ENCODE measurements at places on chromosomes 6 and 20.

DNA sequence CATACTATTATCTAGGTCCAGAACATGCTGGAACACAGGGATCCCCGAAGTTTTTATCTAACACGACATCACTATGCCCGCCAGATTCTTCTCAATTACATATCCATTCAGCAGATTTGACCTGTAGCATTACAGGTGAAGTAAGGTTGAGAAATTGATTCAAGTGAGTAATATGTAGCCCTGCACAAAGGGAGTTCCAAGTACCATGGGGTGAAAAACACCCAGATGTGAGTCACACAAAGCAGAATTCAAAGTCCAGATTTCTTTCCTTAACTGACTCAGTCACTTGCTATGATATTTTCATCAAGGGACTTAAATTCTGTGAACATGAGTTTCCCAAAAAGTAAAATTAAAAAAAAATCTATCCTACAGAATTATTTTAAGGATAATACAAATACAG, 655.4 kb upstream of the PTCHD4 start:
- no peak for DNase-seq

DNA sequence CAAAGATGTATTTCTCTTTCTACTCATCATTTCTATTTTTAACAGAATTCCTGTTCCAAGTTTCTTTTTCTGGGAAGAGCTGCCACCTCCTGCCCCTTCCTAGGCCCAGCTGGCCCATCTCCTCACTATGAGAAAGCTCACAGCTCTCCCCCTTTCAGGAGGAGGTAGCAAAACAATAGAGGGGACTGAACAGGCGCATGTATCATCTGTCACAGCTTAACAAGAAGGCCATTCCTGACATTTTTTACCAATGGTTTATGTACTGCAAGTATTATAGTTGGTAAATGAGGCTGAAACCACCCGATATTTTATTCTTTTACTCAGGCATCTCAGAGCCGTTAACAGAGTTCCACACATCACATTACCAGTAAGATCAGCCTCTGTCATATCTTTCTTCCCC, 103.7 kb upstream of the MTHFD1L start:
- no peak for DNase-seq

DNA sequence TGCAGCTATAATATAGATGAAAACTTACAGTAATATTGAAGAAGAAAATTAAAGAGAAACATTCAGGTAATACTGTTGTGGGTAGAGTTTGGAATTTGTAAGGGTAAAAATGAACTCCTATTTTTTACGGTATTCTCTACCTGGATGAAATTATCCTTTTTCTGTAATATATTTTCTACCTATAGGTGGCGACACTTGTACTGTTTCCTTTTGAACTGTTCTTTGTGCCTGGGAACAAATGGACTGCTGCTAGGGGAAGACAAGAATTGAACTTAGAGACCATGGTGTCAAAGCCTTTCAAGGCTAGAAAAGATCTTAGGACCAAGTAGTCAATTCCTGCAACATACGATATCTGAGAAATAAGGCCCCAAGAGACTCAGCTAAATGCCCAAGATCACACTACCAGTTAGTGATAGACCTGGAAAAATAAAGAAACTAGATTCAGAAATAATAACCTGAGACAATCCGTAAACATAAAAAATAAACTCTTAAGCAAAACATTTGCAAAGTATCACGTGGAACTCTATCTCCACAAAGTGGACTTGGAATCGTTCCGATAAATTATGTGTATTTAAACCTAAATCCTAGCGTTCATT, 383.8 kb downstream of the TFAP2A start:
- no peak for DNase-seq

DNA sequence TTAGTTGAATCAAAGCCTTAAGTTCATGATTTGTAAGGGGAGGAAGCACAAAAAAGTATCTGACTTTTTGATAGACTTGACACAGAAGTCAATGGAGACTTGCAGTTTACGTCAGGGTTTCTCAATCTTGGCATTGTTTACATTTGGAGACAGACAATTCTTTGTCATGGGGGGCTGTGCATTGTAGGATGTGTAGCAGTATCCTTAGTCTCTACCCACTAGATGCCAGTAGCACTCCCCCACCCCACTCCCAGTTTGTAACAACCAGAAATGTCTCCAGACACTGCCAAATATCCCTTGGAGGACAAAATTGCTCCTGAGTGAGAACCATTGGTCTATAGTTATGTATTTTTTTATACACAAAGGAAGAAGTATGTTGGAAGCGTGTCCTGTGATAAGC, 434.1 kb downstream of the RFPL4B start:
- peak; percentile 38 for DNase-seq

GRCh38 chr6:35298625-35299140, 1.1 kb downstream of the DEF6 start:
- no peak for DNase-seq

GRCh38 chr6:146700078-146700686, 101.4 kb downstream of the ADGB start:
- peak; percentile 65 for DNase-seq

- DNase-seq, result no peak
These were observed at the start of gene SLC12A5 for GRCh38 chr20:46028772-46029371. SLC12A5 (plus strand) TSS chr20:46029215; CDS start chr20:46029345, 130 bp downstream.

GRCh38 chr6:118163542-118163941, 256.5 kb downstream of the SLC35F1 start:
- no peak for DNase-seq

GRCh38 chr6:150183105-150183504, 40.3 kb downstream of the PPP1R14C start:
- DNase-seq, result no peak

- DNase-seq, result peak; percentile 82
These were observed at the start of gene VGLL2 for GRCh38 chr6:117265410-117266256. VGLL2 (plus strand) TSS chr6:117265558; CDS start chr6:117265764, 206 bp downstream.

- no peak for DNase-seq
These were observed 231.9 kb downstream of the CD83 start for GRCh38 chr6:14349507-14349906.

DNA sequence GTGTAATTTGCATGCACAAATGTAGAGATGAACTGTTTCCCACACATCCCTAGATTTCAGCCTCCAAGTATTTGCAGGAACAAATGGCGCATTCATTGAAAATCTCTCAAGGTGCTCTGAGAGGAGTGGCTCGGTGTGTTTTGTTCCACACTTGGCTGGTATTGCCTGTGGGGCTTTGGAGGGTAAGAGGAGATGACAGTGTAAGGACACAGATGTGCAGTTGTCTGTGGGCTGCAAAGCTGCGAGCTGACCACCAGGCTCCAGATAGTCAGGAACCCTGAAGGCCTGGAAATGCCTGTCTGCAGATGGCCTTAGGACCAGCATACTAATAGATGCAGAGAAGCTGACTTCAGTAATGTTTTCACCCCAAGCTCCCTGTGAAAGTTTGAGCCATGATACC, 57.7 kb upstream of the PBOV1 start:
- DNase-seq, result no peak

Data from left hindlimb (tissue), 1 donor.